ENCODE measurements at places on chromosomes 4 and X.

DNA sequence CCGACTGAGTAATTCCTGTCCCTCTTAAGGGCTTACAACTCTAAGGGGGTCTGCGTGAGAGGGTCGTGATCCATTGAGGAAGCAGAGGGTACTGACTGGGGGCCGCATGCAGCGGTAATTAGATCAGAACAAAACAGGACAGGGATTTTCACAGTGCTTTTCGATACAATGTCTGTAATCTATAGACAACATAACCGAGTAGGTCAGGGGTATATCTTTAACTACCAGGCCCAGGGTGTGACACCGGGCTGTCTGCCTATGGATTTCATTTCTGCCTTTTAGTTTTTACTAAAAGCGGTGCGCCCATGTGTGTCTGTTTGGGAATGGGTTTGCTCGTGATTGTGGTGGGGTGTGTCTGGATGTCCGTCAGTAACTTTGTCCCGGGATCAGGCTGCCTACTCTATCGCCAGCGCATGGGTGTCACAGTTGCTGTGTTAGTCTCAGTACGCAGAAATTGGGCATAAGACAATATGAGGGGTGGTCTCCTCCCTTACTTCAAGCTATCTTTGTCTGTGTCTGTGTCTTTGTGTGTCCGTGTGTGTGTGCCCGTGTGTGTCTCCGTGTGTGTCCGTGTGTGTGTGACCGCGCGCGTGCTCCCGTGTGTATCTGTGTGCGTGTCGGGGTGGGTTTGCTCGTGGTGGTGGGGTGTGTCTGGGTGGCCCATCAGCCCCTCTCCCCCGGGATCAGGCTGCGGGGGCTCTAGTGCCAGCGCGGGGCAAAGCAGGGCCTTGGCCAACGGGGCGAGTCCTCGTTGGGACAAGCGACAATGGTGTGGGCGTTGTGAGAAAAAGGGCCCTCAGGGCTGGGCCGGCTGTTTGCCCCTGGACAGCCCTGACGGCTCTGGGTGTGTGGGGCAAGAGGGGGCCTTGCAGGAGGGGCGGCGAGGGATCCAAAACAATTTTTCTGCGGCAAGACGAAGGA is 10.4 kb downstream of the FRG2 start:
- no peak for DNase-seq

- no peak for DNase-seq
These were observed 148.2 kb downstream of the SMIM20 start for GRCh38 chr4:26062215-26062614.

- DNase-seq, result no peak
These were observed 727.6 kb downstream of the TRAM1L1 start for GRCh38 chr4:116357758-116358157.

- no peak for DNase-seq
These were observed 9.3 kb upstream of the SMIM20 start for GRCh38 chr4:25904748-25905082.

- no peak for DNase-seq
These were observed 959.0 kb downstream of the C4orf33 start for GRCh38 chr4:130054908-130055307.

- DNase-seq, result no peak
These were observed 648 bp downstream of the GRK4 start for GRCh38 chr4:2963966-2964471.

GRCh38 chr4:183445097-183445428 is 627 bp downstream of the CDKN2AIP start:
- no peak for DNase-seq

GRCh38 chr4:38106886-38107514 is 146.8 kb downstream of the PTTG2 start:
- no peak for DNase-seq

- no peak for DNase-seq
These were observed 7.3 kb upstream of the IGFBP7 start for GRCh38 chr4:57117491-57117890.

DNA sequence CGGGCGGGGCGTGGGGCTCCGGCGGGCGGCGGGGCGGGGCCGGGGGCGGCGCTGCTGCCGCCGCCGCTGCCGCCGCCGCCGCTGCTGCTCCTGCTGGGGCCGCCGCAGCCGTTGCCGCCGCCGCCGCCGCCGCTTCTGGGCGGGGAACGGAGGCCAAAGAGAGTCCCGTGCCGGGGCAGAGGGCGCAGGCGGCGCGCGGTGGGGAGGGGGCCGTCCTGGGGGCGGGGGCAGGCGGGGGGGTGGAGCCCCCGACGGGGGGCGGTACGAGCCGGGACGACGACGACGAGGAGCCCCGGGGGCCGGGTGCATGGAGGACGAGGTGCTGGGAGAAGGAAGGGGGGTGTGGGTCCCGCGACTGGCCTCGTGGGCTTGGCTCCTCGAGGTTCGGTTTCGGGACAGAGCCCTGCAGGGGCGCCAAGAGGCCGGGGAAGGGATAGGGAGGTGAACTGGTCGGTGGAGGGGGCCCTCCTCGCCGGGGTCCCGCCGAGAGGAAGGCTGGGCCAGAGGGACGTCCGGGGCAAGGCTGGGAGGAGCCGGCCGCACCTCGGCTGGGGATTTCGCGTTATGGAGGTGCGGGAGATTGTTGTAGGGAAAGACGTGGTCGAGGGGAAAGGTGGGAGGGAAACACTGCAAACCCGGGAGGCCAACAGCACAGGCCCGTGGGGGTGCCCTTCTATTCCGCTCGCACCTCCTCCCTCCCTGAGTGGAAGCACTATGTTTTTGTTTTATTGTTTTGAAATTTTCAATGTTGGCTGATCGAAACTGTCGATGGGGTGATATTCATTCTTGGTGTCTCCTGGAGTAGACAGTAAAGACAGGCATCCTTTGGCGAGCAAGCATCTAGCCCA is 1.9 kb downstream of the BCORL1 start:
- no peak for DNase-seq

DNA sequence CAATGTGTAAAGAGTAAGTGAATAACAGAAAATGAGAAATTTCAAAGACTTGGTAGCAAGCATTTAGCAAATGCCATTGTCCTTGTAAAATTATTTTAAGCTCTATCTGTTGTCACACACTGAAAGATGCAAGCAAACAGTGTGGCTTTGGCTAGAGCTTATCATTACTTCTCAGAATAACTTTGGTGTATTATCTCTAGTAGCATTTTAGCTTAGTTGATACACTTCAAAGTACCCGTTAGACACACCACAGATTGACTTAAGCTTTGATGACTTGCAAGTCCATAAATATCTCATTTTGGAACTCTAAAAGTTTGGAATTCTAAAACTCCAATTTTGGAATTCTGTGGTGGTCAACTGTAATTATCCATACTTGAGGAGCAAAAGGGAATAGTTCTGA is 98.6 kb downstream of the PDLIM5 start:
- no peak for DNase-seq

- no peak for DNase-seq
These were observed 15.5 kb upstream of the HELT start for GRCh38 chr4:185002784-185003183.

DNA sequence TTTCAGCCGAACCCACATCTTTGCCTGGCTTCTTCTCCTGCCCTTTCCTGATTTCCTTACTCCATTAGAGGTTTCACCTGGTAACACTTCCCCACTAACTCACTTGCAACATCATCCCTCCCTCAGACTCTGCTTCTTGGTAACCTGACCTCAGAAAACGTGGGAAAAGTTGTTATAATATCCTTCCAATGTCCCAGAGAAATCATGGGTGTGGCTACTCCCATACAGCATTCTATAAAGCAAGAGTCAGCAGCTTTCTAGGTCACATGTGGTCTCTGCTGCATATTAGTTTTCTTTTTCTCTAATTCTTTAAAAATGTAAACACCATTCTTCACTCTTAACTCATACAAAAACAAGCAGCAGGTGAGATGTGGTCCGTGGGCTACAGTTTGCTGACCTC is 283.1 kb upstream of the MAOA start:
- DNase-seq, result no peak

DNA sequence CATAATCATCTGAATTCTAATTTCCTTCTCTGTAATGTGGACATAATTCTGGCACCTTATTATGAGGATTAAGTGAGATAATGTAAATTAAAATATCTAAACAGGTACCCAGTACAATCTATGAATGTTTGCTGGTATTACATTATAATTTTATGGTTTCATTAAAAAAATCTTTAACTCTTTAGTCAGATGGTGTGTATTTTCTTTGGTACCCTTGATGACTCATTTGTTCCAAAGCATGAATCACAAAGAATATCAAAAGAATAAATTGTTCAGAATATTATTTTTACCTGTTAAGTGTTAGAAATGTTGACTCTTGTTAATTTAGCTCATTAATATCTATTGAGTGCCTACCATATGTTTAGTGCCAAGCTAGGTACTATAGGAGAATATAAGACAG is 74.3 kb downstream of the SNX25 start:
- DNase-seq, result no peak

GRCh38 chrX:73289039-73289438 is 74.4 kb upstream of the NAP1L2 start:
- DNase-seq, result no peak

DNA sequence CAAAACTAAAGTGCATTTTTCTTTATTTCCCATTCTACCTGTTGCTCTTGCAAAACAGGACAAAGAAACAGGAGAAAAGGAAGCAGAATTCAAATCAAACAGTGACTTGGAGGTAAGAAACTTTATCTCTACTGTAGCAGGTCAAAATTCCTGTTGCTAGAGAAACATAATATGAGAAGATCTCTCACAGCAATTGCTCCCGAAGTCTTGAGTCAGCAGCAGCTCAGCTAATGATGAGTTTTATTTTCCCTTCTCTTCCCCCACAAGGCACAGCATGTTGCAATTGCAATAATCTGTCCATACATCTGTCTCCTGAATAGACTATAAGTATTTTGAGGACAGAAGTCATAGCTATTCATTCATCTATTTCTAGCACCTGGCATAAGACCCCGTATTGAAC is 112.7 kb downstream of the CLNK start:
- no peak for DNase-seq

- DNase-seq, result no peak
These were observed 5.1 kb downstream of the AP1S2 start for GRCh38 chrX:15849555-15849954.

DNA sequence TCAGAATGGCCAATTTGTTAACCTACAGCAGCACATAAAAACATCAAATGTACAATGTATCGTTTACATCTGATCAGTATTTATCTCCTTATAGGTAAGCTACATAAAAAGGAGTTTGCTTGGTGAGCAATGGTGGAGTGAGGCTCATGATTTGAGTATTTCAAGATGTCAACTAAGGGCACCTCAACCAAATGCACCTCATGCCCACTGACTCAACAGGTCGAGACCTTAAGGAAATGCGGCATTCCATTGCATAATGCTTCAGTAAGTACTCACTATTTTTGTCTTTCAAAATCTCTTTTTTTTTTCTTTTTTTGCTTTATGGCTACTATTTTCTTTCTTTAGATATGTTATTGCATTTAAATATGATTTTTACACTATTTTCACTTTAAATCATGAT is 181.0 kb upstream of the TLL1 start:
- DNase-seq, result no peak

- no peak for DNase-seq
These were observed 11.5 kb upstream of the HMGB2 start for GRCh38 chr4:173345648-173346047.

DNA sequence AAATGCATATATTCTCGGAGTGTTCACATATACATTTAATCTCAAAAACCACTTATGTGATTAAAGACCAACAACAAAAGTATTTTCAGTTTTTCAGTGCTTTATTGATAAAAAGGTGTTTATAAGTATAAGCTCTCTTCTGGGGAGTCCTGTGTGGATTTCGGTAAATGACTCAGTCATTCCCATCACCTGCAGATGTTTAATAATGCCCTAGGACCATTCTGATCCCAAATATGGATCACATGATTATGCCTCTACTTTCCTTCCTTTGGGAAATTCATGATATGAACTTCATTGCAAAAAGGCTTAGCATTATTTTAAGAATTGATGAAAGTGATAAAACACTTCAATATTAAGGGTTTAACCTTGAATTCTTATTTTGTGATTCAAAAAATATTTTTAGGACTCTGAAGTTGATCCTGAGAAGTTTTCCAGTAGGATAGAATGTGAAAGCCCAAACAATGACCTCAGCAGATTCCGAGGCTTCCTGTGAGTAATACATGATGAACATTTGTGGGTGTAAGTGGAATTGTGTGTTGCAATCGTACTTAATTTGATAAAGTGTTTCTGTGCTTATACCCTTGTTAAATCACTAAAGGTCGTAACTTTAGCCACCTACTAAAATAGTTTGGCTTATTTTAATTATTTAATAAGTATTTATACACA is 40.2 kb downstream of the ATP10D start:
- no peak for DNase-seq

- DNase-seq, result no peak
These were observed 17.4 kb downstream of the IRAK1 start for GRCh38 chrX:154002215-154002719.

DNA sequence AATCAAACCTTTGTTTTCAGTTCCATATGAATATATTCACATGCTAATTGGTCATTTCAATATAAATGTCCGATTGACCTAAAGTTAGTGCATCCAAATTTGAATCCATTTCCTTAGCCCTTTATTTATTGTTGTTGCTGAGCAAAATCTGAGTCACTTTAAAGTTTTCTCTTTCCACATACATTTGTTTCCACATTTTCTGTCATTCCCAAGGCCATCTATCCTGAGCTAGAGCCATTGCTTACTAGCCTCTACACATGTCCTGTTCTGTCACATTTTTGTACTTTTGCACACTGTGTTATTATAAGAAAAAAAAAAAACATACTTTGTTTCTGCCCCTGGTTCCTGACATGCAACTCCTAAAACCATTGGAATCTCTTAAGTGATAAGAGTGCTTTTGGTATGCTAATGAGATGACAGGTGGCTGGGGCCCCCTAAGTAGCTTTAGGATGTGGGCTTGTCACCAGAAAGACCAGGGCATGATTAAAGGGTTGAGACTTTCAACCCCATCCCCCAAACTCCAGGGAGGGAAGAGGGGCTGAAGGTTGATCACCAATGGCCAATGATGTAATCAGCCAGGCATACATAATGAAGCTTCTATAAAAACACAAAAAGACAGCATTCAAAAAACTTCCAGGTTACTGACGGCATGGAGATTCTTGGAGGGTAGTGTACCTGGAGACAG is 353.3 kb upstream of the MAGEB16 start:
- no peak for DNase-seq

DNA sequence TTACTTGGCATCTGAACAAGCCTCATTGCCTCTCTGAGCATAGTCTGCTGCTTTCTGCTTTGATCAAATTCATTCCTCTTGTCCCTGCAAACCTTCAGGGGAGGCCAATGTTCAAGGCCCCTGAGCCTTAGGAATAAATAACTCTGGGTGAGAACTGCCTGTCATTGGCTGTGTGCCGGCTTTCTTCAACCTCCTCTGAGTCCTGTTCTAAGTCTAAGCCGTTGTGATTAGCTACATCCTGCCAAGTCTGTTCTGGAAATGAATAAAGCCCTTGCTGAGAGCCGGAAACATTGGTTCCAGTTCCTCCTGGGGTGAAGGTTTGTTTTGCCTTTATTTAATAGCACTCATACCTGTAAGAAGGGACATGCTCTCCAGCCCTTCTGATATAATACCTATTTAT is 13.8 kb downstream of the RNF4 start:
- no peak for DNase-seq

GRCh38 chr4:81694176-81694913 is 222.6 kb upstream of the RASGEF1B start:
- no peak for DNase-seq

- no peak for DNase-seq
These were observed 1.1 kb upstream of the LIN54 start for GRCh38 chr4:83011689-83012199.
